ENCODE measurements at places on chromosomes 12 and 14. TPM values are rescaled to one million over a fixed set of nuclear protein-coding genes. Genes with fewer than 3 reads are reported as not detected.

The KRT82 gene
- not detected for polyA plus RNA-seq

The HOXC5 gene
- 0.75 TPM for polyA plus RNA-seq

The EML1 gene
- polyA plus RNA-seq = 2.2 TPM

The RNF212B gene
- 0.17 TPM for polyA plus RNA-seq

The CPNE6 gene
- not detected for polyA plus RNA-seq

The PELI2 gene
- 0.04 TPM for polyA plus RNA-seq

All from foreskin keratinocyte (primary cell).